ENCODE measurements at places on chromosomes 12 and 14.

DNA sequence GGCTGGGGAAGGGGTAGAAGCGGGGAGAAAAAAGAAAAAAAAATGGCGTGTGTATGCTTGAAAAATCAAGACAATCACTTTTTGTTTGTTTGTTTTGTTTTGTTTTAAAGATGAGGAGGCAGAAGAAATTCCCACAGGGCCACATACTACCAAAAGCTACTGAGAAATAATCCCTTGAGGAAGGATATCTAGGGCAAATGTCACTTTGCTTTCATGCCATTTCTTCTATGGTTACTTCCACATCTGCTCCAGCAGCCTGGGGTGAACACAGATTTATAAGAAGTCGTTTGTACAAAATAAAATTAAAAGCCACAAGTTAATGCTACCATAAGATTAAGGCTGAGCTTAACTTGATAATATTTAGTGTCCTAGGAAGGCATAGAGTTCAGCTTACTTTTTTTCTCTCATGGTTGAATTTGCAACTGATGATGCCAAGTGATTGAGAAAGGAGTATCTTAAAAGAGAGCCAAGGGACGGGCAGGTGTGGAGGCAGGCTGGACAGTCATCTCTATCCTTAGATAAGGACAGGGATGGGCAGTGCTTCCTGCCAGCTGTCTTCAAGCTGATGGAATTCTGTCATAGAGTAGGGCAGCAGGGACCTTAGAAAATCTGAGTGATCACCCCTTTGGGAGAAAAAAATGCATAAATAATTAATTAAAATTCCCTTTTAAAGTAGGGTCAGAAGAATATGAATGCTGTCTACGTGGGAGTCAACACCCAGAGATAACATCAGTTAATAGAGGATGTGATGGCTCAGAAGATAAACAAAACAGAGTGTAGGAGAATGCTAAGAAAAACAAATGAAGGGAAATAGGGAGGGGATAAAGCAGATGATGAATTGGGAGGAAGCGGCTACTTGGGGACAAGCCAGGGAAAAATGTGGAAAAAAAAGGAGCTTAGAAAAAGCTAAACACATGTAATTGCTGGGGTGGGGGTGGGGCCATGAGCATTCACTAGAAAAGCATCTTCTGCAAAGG, 57.1 kb downstream of the DYRK2 start:
- no peak overlapping the region for H3K4me3 ChIP-seq
- H3K27me3 ChIP-seq = no peaks in the 10 kb centered on the region
- peaks cover 9% of the 10 kb centered on the region for H3K4me1 ChIP-seq
- DNase-seq = no peak

DNA sequence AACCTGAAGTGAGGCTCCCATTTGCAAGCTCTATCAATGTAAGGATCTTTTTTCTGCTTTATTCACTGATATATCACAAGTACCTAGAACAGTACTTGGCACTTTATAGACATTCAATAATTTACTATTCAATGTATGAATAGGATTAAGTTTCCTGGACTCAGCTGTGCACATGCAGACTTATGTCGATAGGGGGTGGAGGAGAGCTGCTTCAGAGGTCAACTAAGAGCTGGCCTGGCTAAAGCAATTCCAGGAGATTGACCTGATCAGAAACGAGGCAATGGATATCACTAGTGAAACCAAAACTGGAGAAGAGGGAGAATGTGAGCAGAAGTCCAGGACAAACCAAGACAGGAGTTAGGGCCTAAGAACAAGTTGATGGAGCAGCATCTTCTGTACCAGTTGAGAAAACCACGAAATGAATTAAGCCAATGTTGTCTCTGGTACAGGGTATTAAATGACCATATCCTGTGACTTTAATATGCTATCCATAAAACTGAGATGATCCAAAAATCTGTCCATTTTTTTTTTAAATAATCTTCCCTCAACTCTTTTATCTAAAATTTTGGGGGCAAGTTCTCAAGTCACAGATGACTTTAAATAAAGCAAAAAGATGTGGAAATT, 169.2 kb downstream of the PIK3C2G start:
- no peaks in the 10 kb centered on the region for H3K36me3 ChIP-seq
- H3K27ac ChIP-seq = no peak overlapping the region
- peaks cover 14% of the 10 kb centered on the region for H3K4me1 ChIP-seq

GRCh38 chr12:50174971-50175715, 8.0 kb upstream of the CERS5 start:
- peaks cover 32% of the 10 kb centered on the region for H3K36me3 ChIP-seq
- H3K27ac ChIP-seq = no peak overlapping the region
- no peak for DNase-seq
- H3K27me3 ChIP-seq = no peaks in the 10 kb centered on the region
- H3K4me1 ChIP-seq = no peaks in the 10 kb centered on the region
- no peak overlapping the region for H3K4me3 ChIP-seq

DNA sequence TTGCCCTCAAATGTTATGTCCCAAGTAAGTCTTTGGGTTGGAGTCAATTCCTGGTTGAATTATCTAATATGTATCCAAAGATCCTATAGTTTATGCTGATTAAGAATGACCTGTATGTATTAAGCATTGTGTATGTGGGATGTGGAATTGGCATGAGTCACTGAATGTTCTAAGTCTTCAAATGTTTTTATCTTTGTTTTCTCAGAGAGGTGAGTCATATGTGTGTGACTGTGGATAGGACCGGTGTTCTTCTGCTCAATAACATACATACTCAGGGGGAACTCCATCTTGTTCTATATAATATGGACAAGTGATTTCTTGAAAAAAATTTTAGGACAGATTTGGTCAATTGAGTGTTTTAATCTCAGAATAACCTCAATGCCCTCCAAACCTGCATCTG, 57.9 kb downstream of the NAV3 start:
- no peaks in the 10 kb centered on the region for H3K36me3 ChIP-seq
- H3K27me3 ChIP-seq = no peaks in the 10 kb centered on the region
- no peak overlapping the region for H3K27ac ChIP-seq
- DNase-seq = no peak

DNA sequence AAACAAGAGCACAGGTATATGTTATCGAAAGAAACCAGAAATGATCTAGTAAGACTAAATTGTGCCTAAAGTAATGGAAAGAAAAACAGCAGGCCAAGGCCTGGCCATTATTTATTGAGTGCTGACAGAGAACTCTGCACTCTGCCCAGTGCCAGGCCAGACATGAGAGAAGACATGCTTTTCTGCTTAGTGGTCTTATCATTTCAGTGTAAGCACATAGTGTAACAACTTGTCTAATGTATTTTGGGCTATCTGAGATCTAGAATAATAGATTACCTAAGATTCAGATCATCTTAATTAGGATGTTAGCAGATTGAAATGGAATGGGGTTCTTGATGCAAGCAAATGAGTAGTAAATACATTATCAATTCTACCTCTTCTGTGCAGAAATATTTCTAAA, 278.3 kb downstream of the AKAP6 start:
- H3K27ac ChIP-seq = no peak overlapping the region
- H3K27me3 ChIP-seq = no peaks in the 10 kb centered on the region
- H3K4me3 ChIP-seq = no peak overlapping the region
- DNase-seq = no peak
- H3K4me1 ChIP-seq = peaks cover 16% of the 10 kb centered on the region
- H3K36me3 ChIP-seq = no peaks in the 10 kb centered on the region

- no peak overlapping the region for H3K27ac ChIP-seq
- peaks cover 10% of the 10 kb centered on the region for H3K4me1 ChIP-seq
- no peak for DNase-seq
- no peaks in the 10 kb centered on the region for H3K36me3 ChIP-seq
Measured at GRCh38 chr14:101333335-101334280, 227.7 kb upstream of the DIO3 start.

GRCh38 chr12:4555804-4556203, 6.2 kb upstream of the DYRK4 start:
- no peak overlapping the region for H3K4me3 ChIP-seq
- H3K27me3 ChIP-seq = no peaks in the 10 kb centered on the region
- H3K4me1 ChIP-seq = no peaks in the 10 kb centered on the region
- no peak overlapping the region for H3K27ac ChIP-seq
- no peak for DNase-seq

GRCh38 chr12:121921066-121921465, 2.7 kb downstream of the CFAP251 start:
- DNase-seq = no peak
- H3K36me3 ChIP-seq = no peaks in the 10 kb centered on the region
- H3K27ac ChIP-seq = no peak overlapping the region
- peaks cover 21% of the 10 kb centered on the region for H3K4me1 ChIP-seq

GRCh38 chr12:81517296-81517695, 241.9 kb downstream of the PPFIA2 start:
- H3K4me1 ChIP-seq = no peaks in the 10 kb centered on the region
- DNase-seq = no peak
- H3K27ac ChIP-seq = no peak overlapping the region
- no peak overlapping the region for H3K4me3 ChIP-seq

DNA sequence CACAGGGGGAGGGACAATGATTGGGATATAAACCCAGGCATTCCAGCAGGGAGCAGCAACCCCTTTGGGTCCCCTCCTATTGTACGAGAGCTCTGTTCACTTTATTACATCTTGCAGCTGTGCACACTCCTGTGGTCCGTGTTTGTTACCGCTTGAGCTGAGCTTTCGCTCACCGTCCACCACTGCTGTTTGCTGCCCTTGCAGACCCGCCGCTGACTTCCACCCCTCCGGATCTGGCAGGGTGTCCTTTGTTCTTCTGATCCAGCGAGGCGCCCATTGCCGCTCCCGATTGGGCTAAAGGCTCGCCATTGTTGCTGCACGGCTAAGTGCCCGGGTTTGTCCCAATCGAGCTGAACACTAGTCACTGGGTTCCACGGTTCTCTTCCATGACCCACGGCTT, 64.1 kb downstream of the E2F7 start:
- DNase-seq = no peak
- no peak overlapping the region for H3K27ac ChIP-seq
- H3K36me3 ChIP-seq = no peaks in the 10 kb centered on the region

GRCh38 chr14:35821564-35822411, 4.3 kb upstream of the BRMS1L start:
- H3K27me3 ChIP-seq = no peaks in the 10 kb centered on the region
- H3K36me3 ChIP-seq = no peaks in the 10 kb centered on the region
- no peak for DNase-seq

GRCh38 chr14:68757618-68758081, 35.2 kb downstream of the ZFP36L1 start:
- no peak overlapping the region for H3K27ac ChIP-seq
- no peak overlapping the region for H3K4me3 ChIP-seq
- no peaks in the 10 kb centered on the region for H3K36me3 ChIP-seq
- H3K4me1 ChIP-seq = peaks cover 35% of the 10 kb centered on the region
- DNase-seq = no peak

DNA sequence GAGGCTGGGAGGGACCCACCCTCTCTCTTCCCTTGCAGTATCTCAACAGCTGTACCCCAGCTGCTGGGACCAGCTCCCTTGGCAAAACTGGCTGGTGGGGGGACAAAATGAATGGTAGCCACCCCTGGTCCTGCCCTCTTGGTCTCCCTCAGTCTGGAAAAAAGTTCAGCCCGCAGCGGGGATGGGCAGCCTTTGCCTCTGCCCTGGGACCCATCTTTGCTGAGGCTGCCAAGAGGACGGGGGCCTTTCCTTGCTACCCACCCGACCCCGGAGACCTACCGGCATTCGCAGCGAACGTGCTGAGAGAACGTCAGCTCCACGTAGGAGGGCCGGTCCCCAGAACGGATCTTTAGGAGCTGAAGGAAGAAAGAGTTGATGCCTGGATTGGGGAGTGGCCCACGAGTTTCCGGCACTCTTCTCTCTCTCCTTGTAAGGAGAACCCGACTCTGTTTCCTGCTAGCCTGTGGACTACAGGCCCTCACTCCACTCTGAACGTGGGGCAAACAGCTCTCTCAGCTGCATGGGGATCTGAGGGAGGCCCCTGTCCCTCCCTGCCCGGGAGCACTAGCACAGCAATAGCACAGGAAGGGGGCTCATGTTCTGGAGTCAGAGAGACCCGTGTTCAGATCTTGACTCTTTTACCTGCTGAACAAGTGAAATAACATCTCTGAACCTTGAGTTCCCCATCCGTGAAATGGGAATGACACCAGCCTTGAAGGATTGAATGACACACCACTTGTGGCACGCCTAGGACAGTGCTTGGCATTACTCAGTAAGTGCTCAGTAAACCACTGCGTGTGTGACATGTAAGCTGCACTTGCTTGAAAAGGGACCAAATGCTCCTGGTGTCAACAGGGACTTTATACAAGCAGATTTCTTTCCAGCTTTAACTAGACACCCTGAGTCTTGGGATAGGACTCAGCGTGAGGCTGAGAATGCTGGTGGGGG, 6.9 kb downstream of the PGF start:
- DNase-seq = no peak
- H3K27ac ChIP-seq = no peak overlapping the region
- no peak overlapping the region for H3K4me3 ChIP-seq
- no peaks in the 10 kb centered on the region for H3K36me3 ChIP-seq

DNA sequence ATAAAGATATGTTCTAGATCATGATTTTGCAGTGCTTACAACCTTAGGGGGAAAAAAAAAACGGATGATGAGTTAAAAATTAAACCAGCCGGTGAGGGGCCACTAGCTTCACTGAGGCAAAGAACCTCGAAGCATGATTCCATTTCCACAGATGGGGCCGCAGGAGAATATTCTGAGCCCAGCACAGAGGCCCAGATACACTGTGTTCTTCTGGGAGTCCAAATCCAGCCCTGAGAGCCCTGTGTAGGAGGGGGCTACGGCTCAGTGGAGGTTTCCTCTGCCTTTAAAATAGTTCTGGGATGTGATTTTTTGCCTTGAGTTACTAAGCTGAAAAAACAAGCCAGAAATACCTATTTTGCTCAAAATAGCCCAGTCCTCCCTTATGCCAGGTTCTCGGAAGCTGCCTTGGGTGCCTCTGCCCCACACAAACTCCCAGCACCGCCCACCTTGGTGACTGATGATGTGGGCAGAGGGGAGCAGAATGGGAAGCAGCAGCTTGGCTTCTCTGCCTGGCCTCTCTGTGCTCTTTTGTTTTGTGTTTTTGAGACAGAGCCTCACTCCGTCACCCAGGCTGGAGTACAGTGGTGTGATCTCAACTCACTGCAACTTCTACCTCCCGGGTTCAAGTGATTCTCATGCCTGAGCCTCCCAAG, 105.4 kb upstream of the BCL2L14 start:
- H3K4me1 ChIP-seq = no peaks in the 10 kb centered on the region
- H3K4me3 ChIP-seq = no peak overlapping the region
- no peak overlapping the region for H3K27ac ChIP-seq
- DNase-seq = no peak

- H3K4me3 ChIP-seq = no peak overlapping the region
- H3K4me1 ChIP-seq = no peaks in the 10 kb centered on the region
- no peak for DNase-seq
- H3K36me3 ChIP-seq = no peaks in the 10 kb centered on the region
Measured at GRCh38 chr14:71652368-71652767, 279.9 kb upstream of the RGS6 start.

- no peak overlapping the region for H3K27ac ChIP-seq
- DNase-seq = no peak
- no peaks in the 10 kb centered on the region for H3K36me3 ChIP-seq
- H3K4me3 ChIP-seq = no peak overlapping the region
- no peaks in the 10 kb centered on the region for H3K4me1 ChIP-seq
- H3K27me3 ChIP-seq = no peaks in the 10 kb centered on the region
Measured at GRCh38 chr14:88064841-88065240, 59.9 kb downstream of the GPR65 start.

GRCh38 chr14:106417224-106418049, 891.1 kb downstream of the TMEM121 start:
- DNase-seq = no peak
- no peak overlapping the region for H3K4me3 ChIP-seq
- H3K27ac ChIP-seq = no peak overlapping the region
- H3K27me3 ChIP-seq = no peaks in the 10 kb centered on the region
- no peaks in the 10 kb centered on the region for H3K36me3 ChIP-seq
